ENCODE measurements at places on chromosomes 3 and 15. TPM values are rescaled to one million over a fixed set of nuclear protein-coding genes. Genes with fewer than 3 reads are reported as not detected.

- no peaks in the 10 kb centered on the region for H3K4me1 ChIP-seq
- no peaks in the 10 kb centered on the region for H3K36me3 ChIP-seq
- H3K27me3 ChIP-seq, result peaks cover 52% of the 10 kb centered on the region
- no peak overlapping the region for H3K27ac ChIP-seq
- DNase-seq, result no peak
Observed at GRCh38 chr3:12024959-12025570, 20.9 kb downstream of the SYN2 start.

GRCh38 chr3:66428733-66429132 lies 72.1 kb downstream of the LRIG1 start:
- no peak overlapping the region for H3K27ac ChIP-seq
- H3K4me3 ChIP-seq, result no peak overlapping the region
- no peaks in the 10 kb centered on the region for H3K4me1 ChIP-seq

DNA sequence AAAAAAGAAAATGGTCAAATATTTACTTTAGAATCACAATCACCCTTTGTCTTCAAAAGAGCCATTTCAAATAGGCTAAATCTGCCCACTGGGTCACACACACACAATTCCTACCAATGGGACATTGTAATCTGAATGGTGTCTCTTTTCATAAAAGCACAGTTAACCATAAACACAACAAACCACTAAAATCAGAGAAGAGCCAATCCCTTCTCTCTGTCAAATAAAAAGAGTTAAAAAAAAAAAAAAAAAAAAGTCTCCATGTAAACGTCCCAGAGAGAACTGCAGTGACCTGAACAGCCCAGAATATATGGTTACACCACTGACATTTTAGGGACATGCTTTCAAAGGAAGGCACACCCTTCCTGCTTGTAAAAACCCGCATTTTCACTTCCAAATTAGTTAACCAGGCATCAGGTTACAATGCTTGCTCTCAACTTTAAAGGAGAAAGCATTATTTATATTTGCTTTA lies 63.7 kb downstream of the PRICKLE2 start:
- DNase-seq, result no peak
- H3K4me1 ChIP-seq, result peaks cover 41% of the 10 kb centered on the region
- no peak overlapping the region for H3K4me3 ChIP-seq
- no peak overlapping the region for H3K27ac ChIP-seq
- no peaks in the 10 kb centered on the region for H3K27me3 ChIP-seq

- no peak for DNase-seq
- H3K36me3 ChIP-seq, result peaks cover 11% of the 10 kb centered on the region
- no peaks in the 10 kb centered on the region for H3K4me1 ChIP-seq
- no peak overlapping the region for H3K27ac ChIP-seq
- H3K4me3 ChIP-seq, result no peak overlapping the region
Observed at GRCh38 chr3:125480656-125481374, 39.2 kb downstream of the SNX4 start.

DNA sequence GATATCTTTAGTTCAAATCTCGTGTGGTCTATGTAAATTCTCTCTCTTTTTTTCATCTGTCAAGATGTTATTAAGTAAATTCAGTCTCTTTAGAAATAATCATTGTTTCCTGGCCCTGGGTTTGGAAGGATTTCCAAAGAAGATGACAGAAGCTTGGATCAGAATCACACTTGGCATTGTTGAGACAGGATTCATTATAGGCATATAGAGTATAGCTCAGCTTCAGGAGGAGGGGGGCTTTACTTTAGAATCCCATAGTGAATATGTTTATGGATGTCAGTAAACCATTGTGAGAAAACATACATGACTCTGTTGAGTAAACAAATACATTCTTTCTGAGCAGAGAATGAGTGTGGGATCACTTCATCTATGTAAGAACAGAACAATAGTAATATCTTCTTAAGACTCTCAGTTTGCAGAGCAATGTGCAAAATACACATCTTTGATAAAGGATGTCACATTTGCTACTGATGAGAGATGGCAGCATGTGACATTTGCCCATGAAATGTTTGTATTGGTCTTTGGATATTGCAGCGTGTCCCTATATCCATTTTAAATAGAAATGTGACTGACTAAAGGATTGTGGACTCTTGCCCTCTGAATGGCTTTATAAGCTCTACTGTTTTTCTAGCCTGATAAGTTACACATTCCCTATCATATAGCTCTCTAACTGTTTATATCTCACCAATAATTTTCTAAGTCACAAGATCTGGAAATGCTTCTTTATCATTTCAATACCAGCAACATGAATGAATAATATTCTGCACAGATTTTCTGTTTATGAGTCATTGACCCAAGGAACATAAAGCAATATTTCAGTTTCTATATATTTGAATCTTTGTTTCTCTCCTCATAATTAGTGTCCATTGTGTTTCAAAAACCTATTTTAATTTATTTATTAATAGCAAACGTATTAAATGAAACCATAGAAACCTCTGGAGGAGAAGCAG lies 95.6 kb upstream of the THRB start:
- H3K27me3 ChIP-seq, result no peaks in the 10 kb centered on the region
- DNase-seq, result no peak
- no peak overlapping the region for H3K27ac ChIP-seq
- no peaks in the 10 kb centered on the region for H3K36me3 ChIP-seq
- peaks cover 31% of the 10 kb centered on the region for H3K4me1 ChIP-seq
- no peak overlapping the region for H3K4me3 ChIP-seq

DNA sequence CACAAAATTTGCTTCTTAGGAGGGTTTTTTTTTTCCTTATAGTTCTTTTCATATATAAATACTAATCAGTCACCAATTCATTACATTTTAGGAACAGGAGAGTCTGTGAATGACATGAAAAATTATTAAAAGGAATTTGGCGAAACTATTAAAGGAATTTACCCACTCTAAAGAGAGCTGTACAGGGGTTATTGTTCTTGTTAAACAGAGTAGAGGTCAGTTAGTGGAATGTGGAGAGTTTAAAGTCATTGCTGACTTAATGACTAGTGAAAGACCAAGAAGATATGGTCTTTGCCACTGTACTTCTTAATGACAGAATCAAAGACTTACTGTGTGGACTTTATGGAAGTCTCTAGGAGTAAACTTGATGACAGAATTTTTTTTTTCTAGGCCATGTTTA lies 333.6 kb upstream of the C2CD4B start:
- no peaks in the 10 kb centered on the region for H3K36me3 ChIP-seq
- peaks cover 6% of the 10 kb centered on the region for H3K4me1 ChIP-seq
- no peak for DNase-seq
- no peak overlapping the region for H3K4me3 ChIP-seq
- no peaks in the 10 kb centered on the region for H3K27me3 ChIP-seq

GRCh38 chr3:81540787-81541186 lies 220.7 kb downstream of the GBE1 start:
- no peaks in the 10 kb centered on the region for H3K36me3 ChIP-seq
- no peaks in the 10 kb centered on the region for H3K4me1 ChIP-seq
- H3K27ac ChIP-seq, result no peak overlapping the region
- DNase-seq, result no peak

GRCh38 chr15:36814708-36815107 lies 235.3 kb downstream of the CDIN1 start:
- H3K27ac ChIP-seq, result no peak overlapping the region
- H3K4me3 ChIP-seq, result no peak overlapping the region
- no peaks in the 10 kb centered on the region for H3K36me3 ChIP-seq
- H3K27me3 ChIP-seq, result no peaks in the 10 kb centered on the region

- H3K4me1 ChIP-seq, result peaks cover 32% of the 10 kb centered on the region
- H3K27ac ChIP-seq, result peak overlapping the region; percentile 32
- no peak for DNase-seq
- peak overlapping the region; percentile 64 for H3K4me3 ChIP-seq
Observed at GRCh38 chr3:29282427-29283230, 1.8 kb downstream of the RBMS3 start.

Gene ALAS1
- total RNA-seq, result 81.7 TPM

Gene POPDC2
- 1.0 TPM for total RNA-seq
